ENCODE measurements at places on chromosomes 3 and 15. TPM values are rescaled to one million over a fixed set of nuclear protein-coding genes. Genes with fewer than 3 reads are reported as not detected.

C3orf70 gene
- 0.87 TPM for total RNA-seq

ZIC4 gene
- total RNA-seq, result not detected

APOD gene
- 1.6 TPM for total RNA-seq

PARL gene
- total RNA-seq, result 46.7 TPM

LSAMP gene
- 12.2 TPM for total RNA-seq

NBEAL2 gene
- 4.5 TPM for total RNA-seq

RCN2 gene
- total RNA-seq, result 39.7 TPM

GOLGA8O gene
- total RNA-seq, result not detected

ASB14 gene
- total RNA-seq, result not detected

TAGLN3 gene
- total RNA-seq, result 0.87 TPM

Measured in smooth muscle cell of trachea (primary cell).